ENCODE measurements at places on chromosomes 7 and 10.

GRCh38 chr7:8290645-8291308 lies 28.8 kb upstream of the ICA1 start:
- H3K36me3 ChIP-seq = no peaks in the 10 kb centered on the region
- peaks cover 35% of the 10 kb centered on the region for H3K27me3 ChIP-seq
- peaks cover under 1% of the 10 kb centered on the region for H3K4me1 ChIP-seq
- no peak for DNase-seq
- H3K27ac ChIP-seq = no peak overlapping the region

DNA sequence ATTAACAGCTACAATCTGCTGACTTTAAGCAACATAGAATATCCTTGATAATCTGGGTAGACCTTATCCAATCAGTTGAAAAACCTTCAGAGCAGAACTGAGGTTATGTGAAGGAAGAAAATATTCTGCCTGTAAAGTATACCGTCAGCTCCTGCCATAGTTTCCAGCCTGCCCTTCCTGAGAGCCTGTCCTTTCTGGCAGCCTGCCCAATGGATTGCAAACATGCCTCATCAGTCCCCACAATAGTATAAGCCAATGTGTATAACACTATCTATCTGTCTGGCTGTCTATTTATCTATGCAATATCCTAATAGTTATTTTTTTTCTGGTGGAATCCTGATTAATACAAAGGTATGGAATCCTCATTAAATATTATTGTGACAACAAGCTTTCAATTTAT lies 489.2 kb upstream of the KCND2 start:
- no peaks in the 10 kb centered on the region for H3K4me1 ChIP-seq
- H3K27ac ChIP-seq = no peak overlapping the region
- no peak for DNase-seq
- H3K4me3 ChIP-seq = no peak overlapping the region

GRCh38 chr7:99096124-99096887 lies 47.6 kb downstream of the SMURF1 start:
- H3K36me3 ChIP-seq = peaks cover 20% of the 10 kb centered on the region
- no peaks in the 10 kb centered on the region for H3K27me3 ChIP-seq
- no peak overlapping the region for H3K4me3 ChIP-seq
- no peak overlapping the region for H3K27ac ChIP-seq
- peaks cover 3% of the 10 kb centered on the region for H3K4me1 ChIP-seq

DNA sequence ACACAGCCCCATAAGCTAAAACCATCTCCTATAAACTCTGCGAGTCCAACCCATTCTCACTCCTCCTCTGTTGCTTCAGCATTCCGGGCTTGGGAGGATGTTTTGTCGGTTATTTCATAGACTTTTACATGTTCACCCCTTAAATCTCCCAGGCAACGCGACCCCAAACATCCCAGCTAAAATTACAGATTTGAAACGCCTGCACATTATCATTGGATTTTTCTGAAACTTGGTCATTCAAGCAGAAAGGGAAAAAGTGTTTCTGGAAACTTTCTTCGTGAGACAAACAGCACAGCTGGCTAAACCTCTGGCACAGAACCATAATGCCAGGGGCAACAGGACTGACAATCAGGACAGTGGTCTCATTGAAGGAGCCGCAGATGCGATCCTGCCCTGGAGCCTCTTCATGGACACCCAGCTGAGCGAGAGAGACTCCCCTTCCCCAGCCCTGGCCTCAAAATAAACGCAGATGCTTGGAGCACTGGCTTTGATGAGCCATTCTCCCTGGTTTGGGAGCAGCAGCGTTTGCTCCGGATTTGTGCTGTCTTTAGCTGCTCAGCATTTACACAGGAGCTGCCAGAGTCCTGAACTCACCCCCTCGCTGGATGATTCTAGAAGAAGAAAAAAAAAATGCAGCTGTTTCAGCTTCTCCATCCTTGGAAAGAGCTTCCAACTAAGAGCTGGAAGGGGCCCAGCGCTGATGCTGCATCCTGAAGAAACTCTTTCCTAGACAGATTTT lies 30.1 kb downstream of the AFAP1L2 start:
- no peaks in the 10 kb centered on the region for H3K36me3 ChIP-seq
- no peak overlapping the region for H3K4me3 ChIP-seq
- H3K27me3 ChIP-seq = peaks cover 15% of the 10 kb centered on the region
- H3K4me1 ChIP-seq = peaks cover 2% of the 10 kb centered on the region

GRCh38 chr10:20682782-20683181 lies 214.3 kb downstream of the NEBL start:
- no peak for DNase-seq
- no peak overlapping the region for H3K27ac ChIP-seq
- no peak overlapping the region for H3K4me3 ChIP-seq
- no peaks in the 10 kb centered on the region for H3K36me3 ChIP-seq
- no peaks in the 10 kb centered on the region for H3K4me1 ChIP-seq

DNA sequence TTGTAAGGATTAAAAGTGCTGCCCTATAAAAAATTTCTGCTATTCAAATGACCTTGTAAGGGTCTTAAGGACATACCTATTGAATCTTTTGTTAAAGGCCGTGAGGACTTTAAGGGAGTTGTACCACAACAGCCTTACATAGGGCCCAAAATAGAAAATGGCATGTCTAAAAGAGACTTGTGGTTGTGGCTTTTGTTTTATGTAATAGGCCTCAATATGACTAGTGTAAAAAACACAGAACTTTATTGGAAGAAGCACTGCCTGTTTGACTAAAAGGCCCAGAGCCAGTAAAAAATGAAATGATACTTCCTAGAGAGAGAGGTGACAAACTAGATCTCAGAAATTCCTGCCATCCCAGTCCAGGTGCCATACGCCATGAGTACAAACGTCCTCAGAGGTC lies 286.6 kb downstream of the SEMA3D start:
- H3K27ac ChIP-seq = no peak overlapping the region
- H3K4me3 ChIP-seq = no peak overlapping the region
- no peak for DNase-seq

GRCh38 chr7:138377306-138377705 lies 82.8 kb upstream of the TRIM24 start:
- no peaks in the 10 kb centered on the region for H3K4me1 ChIP-seq
- no peaks in the 10 kb centered on the region for H3K36me3 ChIP-seq
- H3K27ac ChIP-seq = no peak overlapping the region

GRCh38 chr7:86815556-86815955 lies 171.8 kb downstream of the GRM3 start:
- no peaks in the 10 kb centered on the region for H3K4me1 ChIP-seq
- H3K27me3 ChIP-seq = peaks cover 3% of the 10 kb centered on the region
- H3K36me3 ChIP-seq = no peaks in the 10 kb centered on the region
- no peak overlapping the region for H3K4me3 ChIP-seq
- H3K27ac ChIP-seq = no peak overlapping the region

- no peaks in the 10 kb centered on the region for H3K4me1 ChIP-seq
- DNase-seq = no peak
- no peaks in the 10 kb centered on the region for H3K36me3 ChIP-seq
Measured at GRCh38 chr7:6917258-6917657, 91.2 kb upstream of the CCZ1B start.

DNA sequence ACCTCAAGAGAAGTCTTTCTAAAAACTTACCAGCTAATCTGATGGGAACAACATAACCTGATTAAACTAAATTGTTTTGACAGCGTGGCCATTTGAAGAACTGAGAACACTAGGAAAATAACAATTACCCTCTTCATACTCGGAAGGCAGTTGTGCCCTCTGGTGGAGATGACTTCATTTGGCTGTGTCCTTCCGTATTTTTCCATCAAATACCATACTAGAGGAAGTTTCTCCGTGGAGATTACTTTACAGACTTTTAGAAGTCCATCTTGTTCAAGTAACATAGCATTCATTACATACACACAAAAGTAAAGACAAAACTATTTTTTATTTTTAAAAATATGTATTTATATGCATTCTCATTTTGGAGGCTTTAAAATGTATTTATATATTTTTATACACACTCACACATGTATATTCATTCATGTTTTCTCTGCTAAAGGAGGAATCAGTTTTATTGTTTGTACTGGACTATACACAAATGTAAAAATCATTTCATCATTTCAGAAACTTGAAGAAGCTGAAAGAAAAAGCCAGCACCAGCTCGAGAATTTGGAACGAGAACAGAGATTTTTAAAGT lies 25.2 kb downstream of the SMNDC1 start:
- peaks cover 13% of the 10 kb centered on the region for H3K27me3 ChIP-seq
- H3K36me3 ChIP-seq = peaks cover 26% of the 10 kb centered on the region
- H3K4me1 ChIP-seq = peaks cover 11% of the 10 kb centered on the region
- H3K27ac ChIP-seq = no peak overlapping the region
- peak; percentile 81 for DNase-seq
- H3K4me3 ChIP-seq = no peak overlapping the region

DNA sequence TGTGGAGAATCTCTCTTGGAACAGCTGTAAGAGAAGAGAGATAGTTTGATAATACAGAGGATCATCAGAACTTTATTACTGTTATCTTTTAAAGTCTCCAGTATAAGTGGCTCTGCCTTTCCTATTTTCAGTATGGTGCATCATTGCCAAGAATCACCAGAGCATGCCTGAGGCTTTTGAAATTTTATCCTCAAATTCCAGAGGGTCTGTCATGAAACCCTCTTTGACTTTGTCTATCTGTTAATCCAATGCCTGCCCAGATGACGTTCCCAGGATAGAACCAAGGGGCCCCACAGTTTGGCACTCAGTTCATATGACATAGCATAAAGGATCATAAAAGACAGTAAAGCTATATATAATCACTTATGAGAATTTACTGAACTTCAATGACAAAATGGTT lies 35.3 kb upstream of the SEMA3C start:
- no peak for DNase-seq
- no peak overlapping the region for H3K4me3 ChIP-seq
- H3K27me3 ChIP-seq = no peaks in the 10 kb centered on the region
- no peaks in the 10 kb centered on the region for H3K4me1 ChIP-seq

Measured in activated CD4-positive, alpha-beta T cell treated with anti-CD3 and anti-CD28 coated beads, Interleukin-2, amount 10 ng/mL, durations not matched to agents 24 days and 14 days (primary cell).